ENCODE measurements at places on chromosomes 3 and 15.

DNA sequence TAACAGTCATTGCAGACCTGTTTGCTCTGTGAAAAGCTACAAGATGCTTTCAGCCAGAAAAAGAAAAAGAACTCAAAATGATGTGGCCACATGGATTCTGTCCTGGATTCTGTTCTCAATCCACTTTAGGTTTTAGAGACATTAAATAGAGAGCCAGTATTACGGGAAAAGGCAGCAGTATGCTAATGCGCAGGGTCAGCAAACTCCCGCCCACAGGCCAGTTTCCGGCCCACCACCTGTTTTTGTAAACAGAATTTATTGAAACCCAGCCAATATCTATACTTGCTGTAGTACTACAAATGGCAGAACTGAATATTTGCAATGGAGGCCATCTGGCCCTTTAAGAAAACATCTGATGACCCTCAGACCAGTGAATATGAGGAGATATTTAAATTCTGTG lies 416.1 kb downstream of the ERC2 start:
- no peak for DNase-seq

GRCh38 chr3:15940641-15941040 lies 142.9 kb upstream of the ANKRD28 start:
- DNase-seq: no peak

DNA sequence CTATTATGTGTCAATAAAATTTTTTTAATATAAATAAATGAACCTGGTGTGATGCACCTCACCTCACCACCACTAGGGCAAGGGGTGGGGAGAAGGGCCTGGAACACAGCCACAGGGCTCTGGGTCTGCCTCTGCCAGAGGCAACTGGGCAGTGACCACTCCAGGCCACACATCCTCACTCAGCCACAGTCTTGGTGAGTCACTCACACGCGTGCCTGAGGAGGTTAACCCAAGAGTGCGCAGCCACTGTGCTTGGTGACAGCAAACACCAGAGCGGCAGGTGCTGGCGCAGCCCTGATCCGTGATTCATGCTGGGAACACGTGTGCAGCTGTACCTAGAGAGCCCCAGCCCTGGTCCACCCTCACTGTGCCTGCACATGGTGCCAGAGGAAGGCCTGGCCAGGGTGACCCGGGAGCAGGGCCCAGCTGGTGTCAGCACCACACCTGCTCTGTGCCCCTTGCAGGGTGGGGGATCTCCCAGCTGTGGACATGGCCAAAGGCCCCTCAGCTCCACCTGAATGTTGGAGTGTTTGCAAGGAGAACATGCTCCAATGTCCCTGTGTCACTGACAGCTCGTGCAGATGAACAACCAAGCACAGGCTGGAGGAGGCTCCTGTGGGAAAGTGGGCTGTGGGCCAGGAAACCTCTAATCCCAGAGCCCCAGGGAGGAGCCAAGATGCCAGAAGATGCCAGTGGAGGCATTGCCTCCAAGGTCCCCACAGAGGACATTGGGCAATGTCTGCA lies 2.1 kb downstream of the SLC41A3 start:
- no peak for DNase-seq

- DNase-seq: no peak
Measured at GRCh38 chr15:63291507-63291906, 14.1 kb downstream of the APH1B start.

DNA sequence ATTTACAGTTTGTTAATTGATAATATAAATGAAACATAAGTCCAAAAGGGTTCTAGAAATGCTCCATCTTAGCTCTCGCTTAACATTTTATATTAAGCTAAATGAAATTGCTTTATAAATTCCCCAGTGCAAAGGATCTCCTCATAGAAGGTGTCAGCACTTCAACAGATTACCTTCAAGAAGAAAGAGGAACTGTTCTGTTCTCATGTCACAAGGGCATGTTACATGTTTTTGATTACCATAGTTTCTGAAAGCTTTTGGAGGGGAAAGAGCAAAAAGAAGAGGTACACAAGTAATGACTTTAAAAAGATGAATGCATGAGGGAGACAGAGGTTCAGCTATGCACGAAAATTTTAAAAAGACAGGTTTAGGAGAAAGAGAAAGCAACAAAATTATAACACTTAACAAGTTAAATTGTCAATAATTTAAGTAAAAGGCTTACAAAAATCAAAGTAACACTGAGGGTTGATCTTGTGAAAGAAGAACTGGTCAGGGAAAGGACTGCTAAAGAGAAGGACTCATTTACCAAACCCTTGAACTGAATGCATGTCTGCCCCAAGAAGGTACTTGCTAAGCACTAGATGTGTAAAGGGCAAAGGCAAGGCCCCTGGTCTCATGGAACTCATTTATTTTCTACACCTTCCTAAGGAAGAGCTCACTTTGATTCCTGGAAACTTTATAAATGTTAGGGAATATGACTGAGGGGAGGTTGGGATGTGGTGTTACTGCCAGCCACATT lies 45.1 kb downstream of the CCDC191 start:
- no peak for DNase-seq

GRCh38 chr3:98875535-98875934 lies 26.0 kb downstream of the DCBLD2 start:
- DNase-seq: no peak

Data from stimulated activated CD8-positive, alpha-beta memory T cell treated with anti-CD3 and anti-CD28 coated beads, Interleukin-12 subunit alpha, Interleukin-12 subunit beta, amount 100 ng/mL, for 1 hour (primary cell).